ENCODE measurements at places on chromosomes 1 and 21.

GRCh38 chr1:184052194-184052559 lies 647 bp downstream of the TSEN15 start:
- no peak for DNase-seq

- DNase-seq: peak; percentile 52
Measured at GRCh38 chr1:233240829-233241682, 54.5 kb downstream of the PCNX2 start.

GRCh38 chr1:26913389-26913753 lies 404 bp downstream of the NR0B2 start:
- no peak for DNase-seq

DNA sequence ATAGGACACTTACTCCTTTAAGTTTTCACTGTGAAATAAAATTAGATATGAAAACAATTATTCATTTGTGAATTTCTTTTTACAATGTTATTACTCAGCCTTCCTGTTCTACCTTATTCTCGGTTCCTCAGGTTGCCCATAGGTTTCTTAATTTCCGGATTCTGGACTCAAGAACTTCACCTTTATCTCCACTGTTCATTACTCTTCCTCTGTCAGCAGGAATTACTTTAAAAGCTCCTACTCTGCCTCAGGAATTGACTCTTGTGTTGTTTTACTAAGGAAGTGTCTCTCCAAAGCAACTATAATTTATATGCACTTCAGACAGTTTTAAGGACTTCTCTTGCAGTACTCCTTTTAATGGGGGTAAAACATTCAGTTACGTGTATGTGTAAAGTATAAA lies 123.8 kb downstream of the OSBPL9 start:
- DNase-seq: no peak

DNA sequence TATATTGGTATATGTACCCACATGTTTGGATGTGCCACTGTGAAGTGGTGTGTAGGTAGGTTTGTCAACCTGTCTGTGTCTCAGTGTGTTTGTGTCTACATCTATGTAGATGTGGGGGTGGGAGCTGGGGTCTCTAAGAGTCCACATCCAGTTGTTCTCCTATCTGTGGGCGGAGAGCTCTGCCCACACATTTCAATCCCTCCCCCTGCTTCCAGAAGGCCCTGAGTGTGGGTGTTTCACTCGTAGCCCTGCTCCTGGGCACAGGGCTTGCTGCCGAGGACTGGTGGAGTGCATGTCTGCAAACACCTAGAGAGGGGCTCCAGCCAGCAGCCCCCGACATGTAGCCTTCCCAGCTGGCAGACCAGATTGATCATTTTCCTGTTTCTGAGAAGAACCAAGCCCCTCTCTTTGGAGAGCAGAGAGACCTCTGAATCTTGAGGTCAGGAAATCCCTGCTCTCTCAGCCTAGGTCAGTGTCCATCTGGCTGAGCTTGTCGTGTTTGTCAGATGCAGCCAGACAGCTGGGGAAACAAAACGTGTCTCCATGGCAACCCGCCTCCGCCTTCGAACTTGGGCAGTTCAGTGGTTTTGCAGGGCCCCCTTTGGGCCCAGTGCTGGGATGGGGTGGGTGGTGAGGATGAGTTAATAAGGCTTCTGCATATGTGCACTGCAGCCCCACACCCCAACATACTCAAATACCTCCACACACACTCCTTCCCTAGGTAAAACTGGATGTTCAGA lies 31.2 kb upstream of the SYNC start:
- DNase-seq: no peak

DNA sequence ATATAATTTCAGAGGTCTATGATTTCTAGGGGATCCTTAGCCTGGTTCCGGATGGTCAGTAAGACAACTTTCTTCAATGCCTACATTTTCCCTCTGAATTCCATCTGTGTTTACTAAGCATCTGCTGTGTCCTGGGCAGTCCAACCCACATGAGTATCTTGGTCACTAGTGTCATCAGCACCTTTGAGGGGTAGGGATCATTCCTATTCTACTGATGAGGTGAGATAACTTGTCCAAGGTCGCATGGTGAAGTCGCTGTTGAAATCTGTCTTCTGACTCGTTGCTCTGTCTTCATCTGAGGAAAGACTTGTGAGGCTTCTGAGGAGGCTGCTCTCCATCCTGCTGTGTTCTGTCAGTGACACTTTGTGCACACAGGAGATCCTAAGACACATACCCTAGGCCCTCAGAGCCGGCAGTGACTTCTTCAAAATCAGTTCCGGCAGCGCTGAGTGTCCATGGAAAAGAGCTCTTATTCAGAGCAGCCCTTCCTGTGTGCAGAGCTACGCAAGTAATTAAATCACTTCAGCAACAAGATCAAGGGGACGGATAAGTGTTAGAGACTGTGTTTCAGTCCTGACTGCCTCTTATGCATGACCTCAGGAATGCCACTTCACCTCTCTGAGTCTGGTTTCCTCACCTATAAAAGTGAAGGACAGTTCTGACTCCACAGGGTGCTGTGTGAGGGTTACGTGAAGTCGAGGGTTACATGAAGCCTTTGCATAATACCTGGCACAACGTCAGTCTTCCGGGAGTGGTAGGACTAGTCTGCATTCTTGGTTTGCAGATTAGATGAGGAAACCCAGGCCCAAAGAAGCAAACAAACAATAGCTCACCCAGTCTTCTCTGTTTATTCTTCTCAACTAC lies 28.4 kb downstream of the AK2 start:
- no peak for DNase-seq

Data from left renal cortex interstitium (tissue), 4 donors.